Central memory CD8-positive, alpha-beta T cell (primary cell): ENCODE measurements at places on chromosomes 7 and 10.

DNA sequence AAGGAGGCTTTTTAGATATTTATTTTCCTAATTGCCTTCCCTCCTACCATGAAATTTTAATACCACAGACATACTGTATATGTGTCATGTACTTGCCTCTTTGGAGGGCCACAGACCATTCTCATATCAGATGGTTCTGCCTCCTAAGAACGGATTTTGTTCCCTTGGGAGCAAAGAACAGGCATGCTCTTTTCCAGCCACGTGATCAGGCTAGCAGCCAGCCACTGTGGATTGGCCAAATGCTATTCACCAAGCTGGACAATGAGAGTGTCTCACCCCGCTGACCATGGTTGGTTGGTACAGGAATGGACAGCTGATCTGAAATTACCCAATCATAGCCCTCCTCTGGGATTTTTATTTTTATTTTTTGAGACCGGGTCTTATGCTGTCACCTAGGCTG, 21.5 kb upstream of the CRHR2 start:
- H3K27me3 ChIP-seq = peaks cover 9% of the 10 kb centered on the region
- H3K27ac ChIP-seq = no peak overlapping the region
- H3K4me3 ChIP-seq = no peak overlapping the region
- peaks cover 10% of the 10 kb centered on the region for H3K4me1 ChIP-seq

- H3K36me3 ChIP-seq = no peaks in the 10 kb centered on the region
- peaks cover 71% of the 10 kb centered on the region for H3K4me1 ChIP-seq
- no peak overlapping the region for H3K27ac ChIP-seq
- DNase-seq = no peak
Observed at GRCh38 chr10:72255977-72256729, 17.6 kb upstream of the DDIT4 start.

DNA sequence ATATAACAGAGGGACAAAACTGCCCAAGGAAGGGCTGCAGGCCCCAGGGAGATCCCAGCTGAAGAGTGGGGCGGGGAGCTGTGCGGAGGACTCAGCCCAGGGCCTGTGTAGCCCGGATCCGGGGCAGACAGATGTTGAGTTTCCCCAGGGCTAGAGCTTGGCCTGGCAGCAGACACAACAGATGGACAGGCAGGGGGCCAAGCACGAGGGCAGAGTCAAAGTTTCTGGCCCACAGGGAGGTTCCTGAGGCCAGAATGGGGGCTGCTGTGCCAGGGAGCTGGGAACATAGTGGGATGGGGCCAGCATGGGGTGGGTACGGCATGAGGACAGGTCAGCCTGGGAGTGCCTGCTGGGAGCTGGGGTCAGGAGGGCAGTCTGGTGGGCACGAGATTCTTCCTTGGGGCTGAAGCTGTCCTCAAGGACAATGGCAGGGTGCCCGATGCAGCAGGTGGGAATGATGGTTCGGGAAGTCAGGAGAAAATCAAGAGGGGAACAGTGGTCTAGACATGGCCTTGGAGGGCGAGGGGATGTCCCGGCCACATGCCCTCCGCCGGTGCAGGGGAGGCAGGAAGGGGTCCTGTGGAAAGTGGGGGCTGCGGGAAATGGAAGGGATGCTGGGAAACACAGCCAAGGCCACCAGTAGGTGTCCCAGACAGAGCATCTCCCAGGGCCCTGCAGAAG, 519.1 kb upstream of the FOXK1 start:
- no peak for DNase-seq
- no peaks in the 10 kb centered on the region for H3K27me3 ChIP-seq
- no peak overlapping the region for H3K4me3 ChIP-seq
- H3K4me1 ChIP-seq = no peaks in the 10 kb centered on the region

GRCh38 chr10:133011882-133012281, 69.5 kb upstream of the CFAP46 start:
- H3K27me3 ChIP-seq = no peaks in the 10 kb centered on the region
- no peaks in the 10 kb centered on the region for H3K36me3 ChIP-seq
- no peak overlapping the region for H3K27ac ChIP-seq

DNA sequence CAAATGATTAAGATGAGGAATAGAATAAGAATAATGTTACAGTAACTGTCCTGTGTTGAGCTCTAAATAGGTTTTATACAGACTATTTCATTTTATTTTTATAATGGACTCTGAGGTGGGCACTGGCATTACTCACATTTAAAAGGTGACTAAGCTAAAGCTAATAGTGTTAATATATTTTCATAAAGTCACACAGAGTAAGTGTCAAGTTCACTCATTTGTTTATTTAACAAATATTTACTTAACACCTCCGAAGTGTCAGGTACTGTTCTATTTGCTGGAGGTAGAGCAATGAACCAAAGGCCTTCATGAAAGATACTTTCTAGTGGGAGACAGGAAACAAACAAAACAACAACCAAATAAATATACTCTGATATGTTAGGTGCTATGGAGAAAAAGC, 44.0 kb downstream of the ASB4 start:
- peaks cover 24% of the 10 kb centered on the region for H3K27me3 ChIP-seq
- no peaks in the 10 kb centered on the region for H3K4me1 ChIP-seq
- no peak overlapping the region for H3K4me3 ChIP-seq
- DNase-seq = no peak
- H3K36me3 ChIP-seq = no peaks in the 10 kb centered on the region

- no peaks in the 10 kb centered on the region for H3K27me3 ChIP-seq
- no peak overlapping the region for H3K27ac ChIP-seq
- H3K36me3 ChIP-seq = peaks cover 2% of the 10 kb centered on the region
Observed at GRCh38 chr10:112517451-112517862, 70.4 kb downstream of the VTI1A start.

DNA sequence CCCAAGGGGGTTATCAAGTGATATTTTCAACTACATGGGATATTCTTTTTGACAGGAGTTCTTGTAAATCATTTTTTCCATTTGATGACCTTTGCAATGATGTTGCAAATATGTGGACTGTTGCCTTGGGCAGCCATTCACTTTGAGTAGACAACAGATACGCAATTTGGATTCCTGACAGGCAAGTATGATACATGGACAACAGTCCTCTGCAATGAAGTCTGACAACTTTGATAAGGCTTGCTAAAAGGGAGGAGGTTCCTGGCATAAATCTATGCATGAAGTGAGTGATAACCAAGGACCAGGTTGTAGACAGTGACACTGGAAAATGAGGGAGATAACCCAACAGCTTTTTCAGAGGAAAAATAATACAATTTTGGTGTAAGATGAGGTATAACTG, 17.7 kb downstream of the LRRD1 start:
- H3K4me3 ChIP-seq = no peak overlapping the region
- H3K27ac ChIP-seq = no peak overlapping the region
- H3K36me3 ChIP-seq = no peaks in the 10 kb centered on the region
- DNase-seq = no peak
- H3K27me3 ChIP-seq = peaks cover 26% of the 10 kb centered on the region

DNA sequence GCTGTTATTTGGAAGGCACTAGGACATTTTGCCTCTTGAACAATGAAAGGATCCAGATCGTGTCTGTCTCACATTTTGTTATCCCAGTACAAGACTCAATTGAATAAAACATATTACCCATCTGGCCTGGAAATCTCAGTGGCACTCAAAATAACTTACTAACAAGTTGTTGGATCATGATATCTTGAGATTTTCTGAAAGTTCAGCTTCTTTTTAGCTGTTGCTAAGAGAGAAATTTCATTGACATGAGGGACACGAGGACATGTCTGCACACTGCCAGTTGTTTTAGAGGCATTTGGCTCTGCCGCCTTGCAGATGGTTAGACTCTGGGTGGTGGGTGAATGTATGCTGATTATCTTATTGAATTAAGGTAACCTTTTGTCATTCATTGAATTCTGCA, 41.0 kb downstream of the KAT6B start:
- peaks cover 4% of the 10 kb centered on the region for H3K36me3 ChIP-seq
- no peak overlapping the region for H3K4me3 ChIP-seq
- H3K4me1 ChIP-seq = peaks cover 38% of the 10 kb centered on the region
- DNase-seq = no peak
- peak overlapping the region; percentile 13 for H3K27ac ChIP-seq
- no peaks in the 10 kb centered on the region for H3K27me3 ChIP-seq

GRCh38 chr10:78740976-78741915, 327.5 kb upstream of the ZMIZ1 start:
- H3K36me3 ChIP-seq = no peaks in the 10 kb centered on the region
- H3K27me3 ChIP-seq = peaks cover 30% of the 10 kb centered on the region
- no peak overlapping the region for H3K27ac ChIP-seq
- H3K4me3 ChIP-seq = no peak overlapping the region

DNA sequence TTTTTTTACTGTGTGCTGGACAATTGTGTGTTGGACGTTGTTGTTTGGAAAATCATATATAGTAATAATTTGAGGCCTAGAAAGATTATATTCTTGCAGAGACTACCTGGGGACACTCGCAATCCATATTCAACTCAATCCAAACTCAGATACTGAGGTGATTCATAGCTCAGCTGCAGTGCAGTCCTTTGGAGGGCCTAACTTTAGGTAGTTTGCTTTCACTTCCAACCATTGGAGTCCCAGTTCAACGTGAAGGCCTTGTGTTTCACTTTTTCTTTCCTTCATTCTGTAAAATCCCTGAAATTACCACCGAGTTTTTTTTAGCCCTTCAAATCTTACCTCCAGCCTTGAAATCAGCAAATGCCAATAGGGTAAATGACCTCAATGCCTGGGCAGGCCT, 32.3 kb downstream of the ATRNL1 start:
- H3K36me3 ChIP-seq = no peaks in the 10 kb centered on the region
- H3K4me3 ChIP-seq = no peak overlapping the region

DNA sequence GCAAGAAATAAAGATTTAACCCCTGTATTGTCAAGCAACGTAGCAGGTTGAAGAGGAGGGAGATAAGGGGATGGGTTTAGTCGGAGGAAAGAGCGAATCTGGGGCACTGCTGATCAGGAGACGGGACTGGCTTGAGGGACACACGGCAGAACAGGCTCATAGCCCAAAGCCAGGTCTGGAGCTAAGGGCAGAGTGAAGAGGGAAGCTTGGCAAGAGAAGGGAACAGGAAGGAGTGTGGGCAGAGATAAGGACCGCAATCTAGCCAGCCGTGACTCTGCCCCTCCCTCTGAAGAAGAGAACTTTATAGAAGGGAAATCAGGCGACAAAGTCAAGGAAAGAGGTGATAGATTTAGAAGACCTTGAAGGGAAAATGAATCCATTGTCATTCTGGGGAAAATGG, 67.6 kb downstream of the CAV1 start:
- no peak overlapping the region for H3K27ac ChIP-seq
- H3K27me3 ChIP-seq = peaks cover 58% of the 10 kb centered on the region
- peak overlapping the region; percentile 28 for H3K4me3 ChIP-seq

GRCh38 chr7:24922099-24922773, 57.7 kb downstream of the OSBPL3 start:
- H3K27ac ChIP-seq = peak overlapping the region; percentile 8
- no peak for DNase-seq

DNA sequence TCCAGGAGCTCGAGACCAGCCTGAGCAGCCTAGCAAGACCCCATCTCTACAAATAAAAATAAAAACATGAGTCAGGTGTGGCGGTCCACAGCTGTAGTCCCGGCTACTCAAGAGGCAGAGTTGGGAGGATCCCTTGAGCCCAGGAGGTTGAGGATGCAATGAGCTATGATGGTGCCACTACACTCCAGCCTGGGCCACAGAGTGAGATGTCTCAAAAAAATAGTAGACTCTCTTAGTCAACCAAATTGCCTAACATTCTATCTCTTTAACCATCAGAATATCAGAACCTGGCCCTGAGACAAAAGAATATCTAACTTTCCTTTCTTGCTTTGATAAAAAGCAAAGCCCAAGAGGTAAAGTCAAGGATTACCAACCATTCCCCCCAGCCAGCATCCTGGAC, 35.0 kb upstream of the CUX1 start:
- H3K27ac ChIP-seq = no peak overlapping the region
- H3K4me1 ChIP-seq = peaks cover 4% of the 10 kb centered on the region
- H3K36me3 ChIP-seq = no peaks in the 10 kb centered on the region
- no peak overlapping the region for H3K4me3 ChIP-seq
- no peak for DNase-seq

- peak overlapping the region; percentile 79 for H3K4me3 ChIP-seq
- H3K4me1 ChIP-seq = peaks cover 17% of the 10 kb centered on the region
- no peak for DNase-seq
- no peak overlapping the region for H3K27ac ChIP-seq
- no peaks in the 10 kb centered on the region for H3K36me3 ChIP-seq
Observed at GRCh38 chr10:45373003-45373575, 927 bp upstream of the ALOX5 start.
